ENCODE measurements at places on chromosomes 1 and 21. TPM values are rescaled to one million over a fixed set of nuclear protein-coding genes. Genes with fewer than 3 reads are reported as not detected.

The C4BPB gene
- 0.48 TPM for total RNA-seq

The EFCAB14 gene
- 48.4 TPM for total RNA-seq

The UTS2 gene
- not detected for total RNA-seq

The IGSF5 gene
- total RNA-seq, result not detected

The MYCBP gene
- 12.4 TPM for total RNA-seq

The CELA3B gene
- total RNA-seq, result 0.42 TPM

- DNase-seq, result no peak
Measured at GRCh38 chr1:206923009-206923960, 1.5 kb upstream of the FCMR start.

GRCh38 chr1:33147997-33148314, 33.9 kb downstream of the TRIM62 start:
- DNase-seq, result no peak

DNA sequence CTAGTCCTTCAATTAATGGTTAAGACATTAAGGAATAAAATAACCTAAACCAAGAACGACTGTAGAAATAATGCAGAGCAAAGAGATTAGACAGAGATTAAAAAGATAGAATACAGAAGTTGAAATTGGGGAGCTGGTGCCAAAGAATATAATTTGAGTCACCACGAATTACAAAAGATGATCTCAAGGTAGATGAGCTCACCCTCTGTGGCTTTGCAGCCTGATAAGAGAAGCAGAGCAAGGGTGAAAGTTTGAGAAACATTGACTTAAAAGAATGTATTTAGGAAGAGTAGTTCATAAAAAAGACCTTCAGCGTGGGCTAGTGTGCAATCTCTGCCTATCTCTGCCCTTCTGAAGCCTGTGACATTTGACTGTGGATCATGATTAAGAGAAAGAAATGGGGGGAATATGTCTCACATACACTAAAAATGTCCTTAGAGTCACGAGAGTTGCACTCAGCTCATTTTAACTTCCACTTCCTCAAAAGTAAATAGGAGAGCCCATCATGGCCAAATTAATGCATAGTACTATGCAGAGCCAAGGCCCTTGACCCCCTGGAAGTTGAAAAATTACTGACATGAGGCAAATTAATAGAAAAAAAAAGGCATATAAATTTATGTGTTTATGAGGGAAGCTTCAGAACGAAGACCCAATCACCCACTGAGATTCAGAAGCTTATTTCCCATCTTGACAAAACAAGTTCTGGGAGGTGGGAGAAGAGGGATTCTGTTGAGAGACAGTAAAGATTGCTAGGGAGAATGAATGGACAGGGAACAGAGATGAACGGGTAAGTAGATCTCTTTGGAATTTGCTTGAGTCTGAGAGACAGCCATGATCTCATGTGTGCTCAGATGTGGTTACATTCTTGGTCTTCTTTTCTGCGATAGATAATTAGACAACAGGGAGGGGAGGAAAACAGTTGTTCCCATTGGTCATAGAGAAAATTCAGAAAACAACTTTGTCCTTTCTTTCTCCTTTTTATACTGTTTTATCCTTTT, 395.4 kb upstream of the LRRC7 start:
- DNase-seq, result no peak

DNA sequence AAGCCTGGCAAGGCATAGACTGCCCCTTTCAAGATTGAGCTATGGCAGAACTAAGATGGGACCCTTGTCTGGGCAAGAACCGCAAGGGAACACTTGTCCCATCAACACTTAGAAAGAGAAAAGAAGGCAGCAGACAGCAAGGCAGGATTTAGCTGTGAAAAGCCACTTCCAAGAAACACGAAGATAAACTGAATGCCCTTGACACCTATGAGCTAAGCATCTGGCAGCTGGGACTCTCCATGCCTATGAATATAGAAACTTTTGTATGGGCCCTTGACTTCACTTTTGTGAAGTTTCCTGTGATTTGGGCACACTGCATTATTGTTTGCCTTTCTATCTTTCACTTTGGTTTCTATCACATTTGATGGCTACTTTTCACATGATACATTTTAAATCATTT, 24.9 kb upstream of the CACNA1E start:
- no peak for DNase-seq

DNA sequence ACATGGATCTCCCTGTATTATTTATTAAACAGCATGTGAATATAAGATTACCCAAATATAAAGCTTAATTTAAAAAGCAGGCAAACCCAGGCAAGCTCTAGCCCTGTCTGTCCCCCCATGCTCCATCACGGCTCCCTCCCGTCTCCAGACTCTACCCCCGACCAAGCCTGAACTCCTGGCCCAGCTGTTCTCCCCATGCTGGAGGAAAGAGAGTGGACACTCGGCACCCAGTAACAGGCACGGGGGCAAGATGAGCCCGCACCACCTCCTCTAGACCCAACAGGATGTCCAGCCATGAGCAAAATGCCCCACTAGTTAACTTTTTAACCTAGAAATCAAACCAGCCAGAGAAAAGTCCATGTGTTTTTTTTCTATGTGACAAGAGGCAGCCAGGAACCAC, 19.3 kb downstream of the SLC19A1 start:
- DNase-seq, result no peak

DNA sequence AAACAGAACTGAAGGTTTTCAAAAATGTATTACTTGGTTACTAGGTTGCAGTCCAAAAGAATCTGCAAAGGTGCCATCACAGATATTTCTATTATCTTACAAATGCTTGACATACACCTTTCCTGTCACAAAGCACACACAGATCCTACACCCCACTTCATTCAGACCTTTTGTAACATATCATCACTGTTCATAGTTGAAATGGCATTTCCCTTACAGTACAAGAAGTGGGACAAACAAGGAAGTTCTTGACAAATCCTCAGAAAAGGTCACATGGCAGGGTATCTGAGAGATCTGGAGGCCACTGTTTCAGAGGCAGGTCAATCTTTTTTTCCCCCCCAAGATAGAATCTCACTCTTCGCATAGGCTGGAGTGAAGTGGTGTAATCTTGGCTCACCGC, 21.3 kb downstream of the TOR1AIP2 start:
- DNase-seq, result no peak

GRCh38 chr1:159799446-159799985, 2.6 kb upstream of the FCRL6 start:
- DNase-seq, result no peak

DNA sequence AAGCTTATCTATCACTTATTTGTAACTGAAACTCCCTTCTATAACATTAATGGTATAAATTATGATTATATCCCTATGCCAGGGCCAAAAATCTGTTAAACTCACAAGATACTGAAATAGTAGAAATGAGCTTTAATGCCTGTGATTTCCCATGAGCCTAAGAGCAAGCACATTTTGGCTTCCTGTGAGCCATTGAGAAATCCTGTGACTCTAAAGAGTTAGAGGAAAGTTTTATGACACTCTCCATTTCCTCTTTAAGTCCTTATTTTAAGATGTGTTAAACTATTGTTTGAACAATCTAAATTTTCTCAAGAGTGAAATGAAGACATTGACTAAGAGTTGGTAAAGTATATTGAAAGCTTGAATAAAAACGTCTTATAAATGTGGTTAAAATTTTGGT, 45.6 kb downstream of the SUCO start:
- no peak for DNase-seq

DNA sequence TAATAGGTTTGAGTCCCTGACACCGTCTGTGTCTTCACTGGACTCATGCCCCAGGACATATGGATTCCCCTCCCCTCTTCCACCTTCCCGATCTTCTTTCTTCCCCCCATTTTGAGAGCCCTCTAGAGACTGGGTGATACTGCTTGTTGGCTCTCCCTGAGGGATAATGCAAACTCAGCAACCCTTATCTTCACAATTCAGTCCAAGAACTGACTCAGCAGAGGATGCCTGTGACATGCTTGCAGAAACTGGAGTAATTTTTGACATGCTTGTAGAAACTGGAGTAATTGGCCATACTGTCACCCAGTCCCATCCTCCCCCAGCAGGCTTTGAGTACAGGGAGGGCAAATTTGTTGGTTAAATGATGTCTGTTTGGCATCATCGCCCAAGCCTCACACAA, 127.6 kb upstream of the CTTNBP2NL start:
- DNase-seq, result no peak

DNA sequence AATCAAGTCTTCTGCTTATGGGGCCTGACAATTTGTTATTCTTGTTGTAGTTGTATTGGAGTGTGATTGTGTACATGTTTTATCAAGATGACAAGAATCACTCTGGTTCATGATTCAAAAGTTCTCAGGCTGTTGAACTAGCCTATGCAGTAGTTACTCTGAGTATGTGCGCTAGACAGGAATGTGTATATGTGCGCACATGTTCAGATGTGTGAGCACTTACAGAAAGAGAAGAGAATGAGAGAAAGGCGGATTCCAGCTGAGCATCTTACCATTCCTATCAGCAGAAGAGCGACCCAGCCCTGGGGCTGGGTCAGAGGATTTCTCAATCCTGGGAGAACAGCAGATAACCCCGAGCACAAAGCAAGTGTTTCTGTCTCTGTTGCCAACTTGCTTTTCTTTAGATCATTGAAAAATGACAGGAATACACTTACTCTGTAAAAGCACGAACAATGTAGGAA, 110.8 kb upstream of the HOOK1 start:
- no peak for DNase-seq

GRCh38 chr1:83747853-83748482, 251.0 kb downstream of the TTLL7 start:
- no peak for DNase-seq

- DNase-seq, result no peak
Measured at GRCh38 chr1:242187171-242187570, 188.3 kb upstream of the MAP1LC3C start.

DNA sequence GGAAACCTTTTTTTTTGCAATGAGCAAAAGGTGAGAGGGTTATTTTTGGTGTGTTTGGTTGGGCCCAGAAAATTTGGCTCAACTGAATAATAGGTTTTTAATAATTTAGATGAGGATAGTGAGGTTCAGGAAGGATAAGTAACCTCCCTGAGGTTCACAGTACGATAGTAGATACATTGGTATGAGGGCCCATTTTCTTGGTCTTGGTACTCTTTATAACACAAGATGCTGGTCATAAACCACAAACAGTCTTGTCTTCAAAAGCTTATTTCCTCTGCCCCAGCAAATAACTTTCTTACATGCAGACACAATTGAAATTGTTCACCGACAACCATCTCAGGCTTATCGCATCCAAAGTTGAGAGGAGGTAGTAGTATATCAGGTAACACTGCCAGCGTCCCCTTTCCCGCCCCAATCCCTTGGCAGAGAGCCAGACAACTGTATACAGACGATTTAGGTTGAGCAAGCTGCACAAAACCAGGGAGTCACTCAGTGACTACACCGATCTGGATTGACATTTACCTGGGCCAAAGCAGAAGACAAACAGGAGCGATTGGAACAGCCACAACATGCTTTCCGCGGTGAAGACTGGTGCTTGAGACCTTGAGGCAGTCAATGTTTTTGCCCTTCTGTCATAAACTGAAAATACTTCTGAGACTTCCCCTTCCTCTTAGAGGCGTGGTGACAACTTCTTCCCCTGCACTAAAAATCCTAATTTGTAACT, at the start of gene SLAMF6:
Gene SLAMF6, minus strand, starts transcription at position 634 of the 724 bp plus-strand sequence. Its CDS starts 63 bp downstream, at position 571.
- no peak for DNase-seq

- DNase-seq, result no peak
Measured at GRCh38 chr1:40107290-40107959, 10.4 kb upstream of the PPT1 start.

DNA sequence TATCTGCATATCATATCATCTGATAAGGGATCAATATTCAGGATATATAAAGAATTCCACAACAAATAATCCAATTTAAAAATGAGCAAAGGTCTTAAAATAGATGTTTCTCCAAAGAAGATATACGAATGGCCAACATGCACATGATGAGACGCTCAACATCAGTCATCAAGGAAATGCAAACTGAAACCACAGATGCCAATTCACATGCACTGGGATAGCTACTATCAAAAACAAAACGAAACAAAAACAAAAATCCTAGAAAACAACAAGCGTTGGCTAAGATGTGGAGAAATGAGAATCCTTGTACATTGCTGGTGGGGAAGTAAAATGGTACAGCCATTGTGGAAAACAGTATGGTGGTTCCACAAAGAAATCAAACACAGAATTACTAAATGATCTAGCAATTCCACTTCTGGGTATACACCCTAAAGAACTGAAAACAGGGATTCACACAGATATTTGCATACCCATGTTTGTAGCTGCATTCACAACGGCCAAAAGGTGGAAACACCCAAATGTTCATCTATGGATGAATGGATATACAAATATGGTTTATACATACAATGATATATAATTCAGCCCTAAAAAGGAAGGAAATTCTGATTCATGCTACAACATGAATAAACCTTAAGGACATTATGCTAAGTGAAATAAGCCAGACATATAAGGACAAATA, 79.4 kb downstream of the PCSK9 start:
- DNase-seq, result no peak

DNA sequence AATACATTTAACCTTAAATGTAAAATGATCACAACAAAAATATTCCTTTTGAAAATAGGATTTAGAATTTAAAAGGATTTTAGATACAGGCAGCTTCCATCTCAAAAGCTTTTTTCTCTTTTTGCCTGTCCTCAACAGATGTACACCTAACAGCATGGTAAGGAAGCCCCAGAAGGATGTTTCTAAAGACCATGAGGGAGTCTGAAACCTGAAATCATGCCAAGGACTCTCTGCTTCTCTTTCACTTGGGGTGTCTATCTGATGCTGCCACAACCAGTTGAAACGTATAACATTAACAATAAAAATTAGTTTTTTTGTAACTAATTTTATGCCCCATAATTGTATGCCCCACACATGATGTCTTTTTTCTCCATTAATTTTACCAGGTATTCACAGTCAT, 5.4 kb upstream of the ZNF281 start:
- no peak for DNase-seq

DNA sequence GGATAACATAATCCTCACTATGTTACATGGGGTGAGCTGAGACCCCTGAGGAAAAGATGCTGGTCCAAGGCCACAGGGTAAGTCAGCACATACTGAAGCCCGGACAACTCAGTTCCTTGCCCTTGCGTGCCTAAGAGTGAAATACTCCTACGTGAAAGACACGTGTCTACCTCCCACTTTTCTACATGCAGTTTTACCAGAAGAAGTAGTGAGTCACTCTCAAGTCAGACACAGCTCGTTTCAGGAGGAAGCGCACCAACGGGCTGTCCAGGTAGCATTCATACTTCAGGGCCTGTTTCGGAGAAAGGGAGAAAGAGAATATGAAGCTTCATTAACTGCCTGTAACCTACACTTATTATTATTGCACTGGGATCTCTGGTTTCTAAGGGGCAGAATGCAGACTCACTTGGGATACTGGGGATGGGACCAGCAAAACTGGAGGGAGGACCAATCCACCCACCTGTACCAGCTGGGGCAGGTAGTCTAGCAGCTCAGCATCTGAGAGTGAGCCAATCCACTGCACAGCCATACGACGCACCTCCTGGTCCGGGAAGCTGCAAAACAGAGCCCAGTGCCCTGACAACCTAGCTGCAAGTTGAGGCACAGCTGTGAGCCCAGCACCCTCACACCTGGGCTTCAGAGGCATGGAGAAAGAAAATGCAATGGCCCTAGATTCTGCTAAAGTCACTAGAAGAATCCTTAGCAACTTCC, 32.4 kb upstream of the PPP1R15B start:
- DNase-seq, result no peak

- DNase-seq, result no peak
Measured at GRCh38 chr1:22177354-22178003, 34.6 kb upstream of the WNT4 start.

GRCh38 chr1:207459008-207459407, 4.9 kb downstream of the CR2 start:
- no peak for DNase-seq
